DMS153 (cell line): ENCODE measurements at places on chromosomes 7 and 10.
A peak's percentile ranks its signal among the peaks of the same experiment; 100 is the strongest.

GRCh38 chr10:59258890-59259289, 82.4 kb downstream of the PHYHIPL start:
- peak; percentile 64 for DNase-seq

DNA sequence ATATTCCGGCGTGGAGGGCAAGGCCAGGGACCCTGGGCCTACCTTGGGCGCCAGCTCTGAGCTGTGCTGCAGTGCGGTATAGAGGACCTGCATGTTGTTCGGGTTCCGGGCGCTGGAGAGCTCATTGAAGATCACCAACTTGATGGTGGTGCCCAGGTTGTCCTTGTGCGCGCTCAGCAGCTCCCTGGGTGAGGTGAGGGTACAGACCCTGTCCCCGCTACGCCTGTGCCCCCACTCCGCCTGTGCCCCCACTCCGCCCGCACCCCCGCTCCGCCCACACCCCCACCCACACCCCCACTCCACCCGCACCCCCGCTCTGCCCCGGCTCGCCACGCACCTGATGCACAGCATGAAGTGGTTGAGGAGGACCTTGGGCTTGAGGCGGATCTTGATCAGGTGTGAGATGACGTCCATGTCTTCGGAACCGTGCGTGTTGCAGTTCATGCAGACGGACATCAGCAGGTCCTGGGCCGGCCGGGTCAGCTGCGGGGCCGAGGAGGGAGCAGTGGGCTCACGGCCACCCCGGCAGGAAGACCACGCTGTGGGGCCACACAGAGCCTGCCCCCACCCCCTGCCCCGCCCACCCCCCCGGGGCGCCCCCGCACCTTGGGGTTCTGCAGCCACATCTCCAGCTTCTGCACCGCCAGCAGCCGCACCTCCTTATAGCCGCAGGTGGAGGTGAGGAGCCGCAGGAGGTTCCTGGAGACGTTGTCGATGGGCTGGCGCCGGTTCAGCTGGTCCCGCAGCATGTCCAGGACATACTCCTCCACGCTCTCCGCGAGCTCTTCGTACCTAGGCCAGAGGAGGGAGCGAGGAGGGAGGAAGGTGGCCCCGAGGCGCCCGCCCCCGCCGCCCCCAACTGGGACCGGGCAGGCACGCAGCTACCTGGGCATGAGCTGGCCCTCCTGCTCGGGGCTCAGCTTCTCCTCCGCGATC, 5.6 kb downstream of the INTS1 start:
- no peak for DNase-seq

GRCh38 chr10:16562891-16563290, 41.2 kb upstream of the C1QL3 start:
- no peak for DNase-seq

GRCh38 chr7:134196439-134196838, 69.3 kb downstream of the LRGUK start:
- DNase-seq, result no peak

- DNase-seq, result peak; percentile 89
Observed at GRCh38 chr10:74988832-74989561, 122.5 kb upstream of the SAMD8 start.

DNA sequence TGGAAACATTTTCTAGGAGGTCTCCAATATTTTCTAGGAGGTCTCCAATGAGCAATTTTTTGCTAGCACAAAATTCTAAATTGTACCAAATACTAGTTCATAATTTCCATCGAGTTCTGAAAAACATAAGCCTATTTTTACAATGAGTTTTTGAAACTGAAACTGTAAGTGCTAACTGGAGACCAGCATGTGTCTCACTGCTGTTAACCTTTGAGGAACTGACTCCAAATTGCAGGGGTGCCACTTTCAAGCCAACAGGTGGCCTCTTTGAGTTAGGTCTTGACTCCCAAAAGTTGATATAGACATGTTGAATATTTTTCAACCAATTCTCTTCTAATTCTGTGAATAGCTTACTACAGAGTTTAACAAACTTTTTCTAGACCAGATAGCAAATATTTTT, 58.8 kb downstream of the CAV1 start:
- no peak for DNase-seq

- no peak for DNase-seq
Observed at GRCh38 chr10:588246-589165, 101.0 kb downstream of the DIP2C start.

- no peak for DNase-seq
Observed at GRCh38 chr7:155449869-155450557, 7.9 kb upstream of the EN2 start.

DNA sequence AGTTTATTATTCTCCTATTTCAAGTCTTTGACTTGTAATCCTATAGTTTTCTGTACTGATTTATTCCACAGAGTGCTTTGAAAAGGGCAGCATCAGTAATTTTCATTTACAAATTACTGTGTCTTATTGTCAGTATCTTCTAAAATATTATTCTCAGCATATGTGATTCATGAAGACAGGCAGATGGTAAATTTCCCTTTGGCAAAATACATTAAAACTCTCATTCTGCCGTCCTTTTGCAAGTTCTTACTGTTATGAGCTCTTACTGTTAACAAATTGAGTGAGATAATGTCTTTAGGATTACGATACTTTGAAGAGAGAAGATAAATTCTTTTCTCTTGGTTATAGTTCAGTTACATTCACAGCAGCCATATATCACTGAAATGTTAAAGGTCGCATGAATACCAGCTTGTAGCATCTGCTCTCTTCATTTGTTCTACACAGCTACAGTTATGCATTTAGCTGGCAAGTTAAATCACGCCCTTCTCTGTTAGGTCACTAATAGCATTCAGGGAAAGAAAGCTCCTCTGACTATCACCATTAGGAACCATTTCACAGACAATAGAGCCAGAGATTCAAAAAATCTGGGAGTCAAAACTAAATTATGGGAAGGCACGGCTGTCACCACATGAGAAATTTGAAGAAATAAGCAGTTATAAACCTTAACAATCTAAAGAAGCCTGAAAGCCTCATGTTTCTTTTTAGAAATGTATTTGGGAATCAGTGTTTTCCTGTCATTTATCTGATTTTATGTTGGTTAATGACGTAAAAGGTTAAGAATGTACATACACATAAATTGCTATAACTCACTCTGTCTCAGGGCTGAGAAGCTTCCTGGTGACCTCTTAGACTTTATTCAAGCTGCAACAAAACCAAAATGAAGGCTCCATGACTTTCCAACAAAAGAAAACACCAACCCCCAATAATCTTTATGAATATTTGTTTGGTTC, 109.6 kb upstream of the SP4 start:
- peak; percentile 79 for DNase-seq

- peak; percentile 21 for DNase-seq
Observed at GRCh38 chr10:96292971-96293920, 11.0 kb upstream of the DNTT start.

DNA sequence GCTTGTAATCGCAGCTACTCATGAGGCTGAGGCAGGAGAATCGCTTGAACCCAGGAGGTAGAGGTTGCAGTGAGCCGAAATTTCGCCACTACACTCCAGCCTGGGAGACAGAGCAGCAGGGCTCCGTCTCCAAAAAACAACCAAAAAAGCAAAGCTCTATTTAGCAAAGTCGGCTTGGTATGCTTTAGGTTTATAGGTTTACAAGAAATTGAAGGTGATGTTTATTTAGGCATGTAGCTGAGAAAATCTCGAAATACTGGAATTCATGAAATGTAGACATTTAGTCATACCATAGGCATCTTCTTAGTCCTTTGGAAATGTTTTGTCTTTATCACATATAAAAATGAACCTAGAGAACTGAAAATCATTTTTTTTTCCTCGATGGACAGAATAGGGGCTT, 453.8 kb upstream of the ANKRD30A start:
- DNase-seq, result no peak
